Caki2 (cell line): ENCODE measurements at places on chromosomes 7 and 10.

DNA sequence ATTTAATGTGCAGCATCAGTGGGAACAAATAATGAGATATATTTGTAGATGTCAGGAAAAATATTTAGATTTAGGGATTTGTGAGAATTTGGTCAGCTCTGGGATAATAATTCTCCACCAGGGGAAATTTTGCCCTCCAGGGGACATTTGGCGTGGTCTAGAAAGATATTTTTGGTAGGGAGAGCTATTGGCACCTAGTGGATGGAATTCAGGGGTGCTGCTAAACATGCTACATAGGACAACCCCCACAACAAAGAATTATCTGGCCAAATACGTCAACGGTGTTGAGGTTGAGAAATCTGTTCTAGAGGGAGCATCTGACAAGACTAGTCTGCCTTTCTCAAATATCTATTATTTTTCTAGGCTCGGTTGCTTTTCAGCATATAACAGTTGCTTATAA is 2.1 kb downstream of the ADK start:
- no peak for DNase-seq

GRCh38 chr7:128422842-128423241 is 13.1 kb upstream of the IMPDH1 start:
- no peak for DNase-seq

DNA sequence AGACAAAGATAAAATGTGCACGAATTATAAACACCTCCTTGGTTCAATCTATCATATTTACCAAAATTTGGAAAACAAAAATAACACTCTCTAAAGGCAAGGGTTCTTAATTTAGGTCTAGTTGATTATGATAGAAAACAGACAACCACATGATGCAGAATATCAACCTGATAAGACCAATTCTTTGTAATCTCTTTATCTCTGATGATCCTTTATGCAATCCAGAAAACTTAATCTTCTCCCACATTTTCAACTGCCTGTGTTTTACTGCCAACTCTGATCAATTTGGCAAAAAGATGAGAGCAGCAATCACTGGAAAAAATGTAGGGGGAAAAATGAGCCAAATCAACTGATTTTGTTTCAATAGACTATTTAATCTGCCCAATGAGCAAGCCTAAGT is 148.5 kb downstream of the LRRN3 start:
- no peak for DNase-seq

DNA sequence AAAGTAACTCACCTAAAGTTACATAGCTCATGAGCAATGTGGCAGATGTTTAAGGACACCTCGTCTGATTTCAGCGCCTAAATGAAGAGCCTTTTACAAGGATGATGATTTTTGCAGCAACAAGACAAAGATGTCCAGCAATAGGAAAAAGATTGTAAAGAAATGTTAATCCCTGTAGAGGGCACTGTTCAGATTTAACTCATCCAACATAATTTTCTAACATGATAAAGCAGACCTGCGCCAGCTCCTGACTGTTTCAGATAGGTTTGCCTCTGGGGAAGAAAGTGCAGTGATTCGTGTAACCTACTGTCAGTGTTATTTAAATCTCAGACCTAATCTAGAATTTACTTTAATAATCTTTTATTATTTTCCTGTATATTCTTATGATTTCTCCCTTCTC is 595.2 kb downstream of the AUTS2 start:
- DNase-seq: no peak

- DNase-seq: no peak
Observed at GRCh38 chr10:78109210-78109609, 75.5 kb downstream of the RPS24 start.

DNA sequence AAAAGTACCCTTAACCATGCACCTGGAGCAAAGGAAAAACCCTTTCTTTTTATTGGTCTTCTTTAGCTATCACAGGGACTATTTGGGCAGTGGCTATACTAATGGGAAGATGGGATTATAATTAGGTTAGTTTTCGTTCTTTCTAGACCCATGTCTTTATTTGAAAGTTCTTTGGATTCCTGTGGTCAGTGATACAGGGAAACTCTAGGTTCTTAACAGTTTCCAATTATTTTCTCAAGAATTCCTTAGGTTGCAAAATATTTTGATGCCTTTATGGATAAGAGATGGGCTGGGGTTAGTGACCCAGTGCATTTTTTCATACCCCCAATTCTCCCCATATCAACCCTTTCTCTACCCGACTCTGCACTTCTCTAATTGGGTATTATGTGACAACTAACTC is 49.0 kb downstream of the ADD3 start:
- peak; percentile 36 for DNase-seq

GRCh38 chr10:124071141-124071540 is 22.3 kb downstream of the CHST15 start:
- DNase-seq: no peak
